ENCODE measurements at places on chromosomes 5 and 9. TPM values are rescaled to one million over a fixed set of nuclear protein-coding genes. Genes with fewer than 3 reads are reported as not detected.
A peak's percentile ranks its signal among the peaks of the same experiment; 100 is the strongest.

The ENHO gene
- total RNA-seq: 1.9 TPM

The EGFL7 gene
- total RNA-seq: 56.2 TPM

The TPPP gene
- not detected for total RNA-seq

The SLC22A4 gene
- 3.0 TPM for total RNA-seq

The DNAJC18 gene
- 11.8 TPM for total RNA-seq

The SOX30 gene
- total RNA-seq: 0.11 TPM

The SUSD3 gene
- total RNA-seq: 0.40 TPM

The ABO gene
- total RNA-seq: not detected

The NSA2 gene
- 260 TPM for total RNA-seq

The AFAP1L1 gene
- total RNA-seq: 11.7 TPM

The CMYA5 gene
- 0.17 TPM for total RNA-seq

The PCDHB6 gene
- total RNA-seq: 2.9 TPM

The OR1J2 gene
- not detected for total RNA-seq

The NUTM2G gene
- total RNA-seq: under 0.01 TPM

DNA sequence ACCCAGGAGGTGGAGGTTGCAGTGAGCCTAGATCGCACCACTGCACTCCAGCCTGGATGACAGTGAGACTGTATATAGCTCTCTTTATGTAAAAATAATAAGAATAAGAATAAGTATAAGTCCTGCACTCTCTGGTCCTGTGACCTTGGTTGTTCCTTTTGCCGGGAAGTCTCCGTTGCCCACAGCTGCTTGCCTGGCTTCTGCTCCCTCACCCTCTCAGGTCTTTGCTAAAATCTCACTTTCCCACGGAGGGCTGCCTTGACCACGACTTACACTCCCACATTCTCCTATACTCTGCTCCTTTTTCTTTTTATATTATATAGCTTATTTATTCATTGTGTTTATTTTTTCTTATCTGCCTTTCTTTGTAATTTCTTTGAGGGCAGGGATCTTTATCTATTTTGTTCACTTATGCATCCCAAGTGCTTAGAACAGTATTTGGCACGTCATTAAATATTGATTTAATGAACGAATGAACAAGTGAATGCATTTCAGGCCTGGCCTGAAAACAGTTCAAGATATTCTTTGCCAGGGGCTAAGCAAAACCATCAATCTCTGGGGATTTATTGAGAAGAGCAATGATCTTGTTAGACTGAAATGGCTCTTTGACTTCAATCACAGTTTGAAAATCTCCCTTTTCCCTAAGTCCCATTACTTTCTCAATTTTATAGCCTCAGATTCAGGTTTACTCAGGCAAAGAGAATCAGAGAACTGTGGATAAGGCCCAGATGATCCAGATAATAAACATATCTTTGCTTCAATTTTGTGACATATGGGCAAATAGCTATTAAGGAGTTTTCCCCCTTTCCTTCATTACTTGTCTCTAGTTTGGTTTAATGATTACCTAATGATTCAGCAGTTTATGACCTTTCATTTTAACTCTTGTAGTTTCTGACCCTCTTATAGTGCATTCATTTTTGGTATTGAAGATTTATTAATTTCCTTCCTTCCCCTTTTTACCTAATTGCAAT lies 60.8 kb upstream of the TMC1 start:
- DNase-seq: no peak

- DNase-seq: no peak
Observed at GRCh38 chr5:86866036-86866435, 248.3 kb downstream of the COX7C start.

DNA sequence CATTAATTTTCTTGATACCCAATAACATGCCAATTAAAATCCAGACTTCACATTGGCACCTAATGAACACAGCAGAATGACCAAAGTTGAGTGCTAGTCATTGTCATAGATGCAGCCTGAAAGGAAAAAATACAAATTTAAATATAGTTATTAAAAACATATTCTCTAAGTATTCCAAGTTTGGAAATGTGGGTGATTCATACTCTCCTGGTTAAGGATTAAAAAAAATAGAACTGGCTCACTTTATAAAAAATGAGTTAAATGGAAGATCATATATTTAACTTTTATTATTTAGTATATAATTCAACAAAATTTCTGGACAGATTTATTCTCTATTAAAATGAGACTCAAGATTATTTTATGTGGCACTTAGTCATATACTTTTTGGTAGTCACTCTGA lies 33.2 kb upstream of the RICTOR start:
- no peak for DNase-seq

DNA sequence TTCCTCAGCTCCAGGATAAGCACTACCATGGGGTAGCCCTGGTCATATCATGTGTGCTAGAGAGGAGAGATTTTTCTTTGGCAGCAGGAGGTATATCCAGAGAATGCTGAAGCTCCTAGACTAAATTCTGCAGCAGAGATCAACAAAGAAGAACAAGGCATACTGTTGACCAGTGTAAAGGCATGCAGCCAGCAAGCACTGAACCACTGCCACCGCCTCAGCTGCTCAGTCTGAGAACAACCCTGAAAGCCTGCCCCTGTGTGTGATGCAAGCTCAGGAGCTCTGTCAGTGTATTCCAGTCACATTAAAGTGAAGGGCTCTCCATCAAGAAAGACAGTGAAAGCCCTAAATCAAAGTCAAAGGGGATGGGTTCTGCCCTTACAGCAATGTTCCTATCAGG lies 439.5 kb upstream of the CD180 start:
- no peak for DNase-seq

- DNase-seq: peak; percentile 81
Observed at GRCh38 chr9:4489919-4490704, at the start of gene SLC1A1. TSS of gene SLC1A1 (plus strand) at chr9:4490468. CDS start at chr9:4490680, 212 bp downstream.

GRCh38 chr5:84729326-84729725 lies 344.6 kb upstream of the EDIL3 start:
- DNase-seq: peak; percentile 40

- DNase-seq: no peak
Observed at GRCh38 chr5:16809395-16810207, 126.5 kb downstream of the MYO10 start.

DNA sequence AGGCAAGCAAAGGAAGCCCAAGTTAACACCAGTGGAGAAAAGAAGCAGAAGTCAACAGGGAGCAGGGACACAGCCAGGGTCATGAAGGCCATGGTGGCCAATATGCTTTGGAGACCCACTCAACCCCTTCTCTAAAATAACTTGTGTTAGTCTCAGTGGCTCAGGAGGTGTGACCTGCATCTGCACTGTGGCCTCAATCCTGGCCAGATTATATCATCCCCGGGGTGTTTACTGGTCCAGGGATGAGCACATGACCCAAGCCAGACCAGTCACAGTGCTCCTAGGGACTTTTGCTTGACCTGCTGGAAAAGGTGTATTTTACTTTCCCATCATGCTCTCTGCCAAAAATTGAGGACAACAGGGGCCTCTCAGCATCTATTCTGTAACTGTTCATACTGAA lies 105.2 kb downstream of the DPYSL3 start:
- no peak for DNase-seq

DNA sequence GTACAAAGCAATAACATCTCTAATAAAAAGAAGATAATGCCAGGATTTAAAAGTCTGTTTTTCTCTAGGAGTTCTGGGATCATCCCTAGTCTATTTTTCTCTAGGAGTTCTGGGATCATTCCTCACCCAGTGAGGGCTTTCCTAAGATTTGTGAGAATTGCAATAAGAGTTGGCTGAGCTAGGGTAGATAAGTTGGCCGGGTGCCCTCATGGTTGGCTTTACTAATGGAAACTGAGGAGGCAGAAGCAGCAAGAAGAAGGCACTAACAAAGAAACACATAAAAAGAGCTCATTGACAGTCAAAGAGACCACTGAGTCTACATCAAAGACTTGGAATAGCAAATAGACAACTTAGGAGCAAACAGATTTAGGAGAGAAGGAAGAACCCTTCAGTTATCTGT lies 4.2 kb downstream of the SLC1A3 start:
- DNase-seq: no peak

- DNase-seq: no peak
Observed at GRCh38 chr9:100759215-100759614, 181.3 kb downstream of the CAVIN4 start.

GRCh38 chr9:8579661-8580060 lies 780.1 kb upstream of the DMAC1 start:
- peak; percentile 73 for DNase-seq

- no peak for DNase-seq
Observed at GRCh38 chr9:95341293-95341962, 23.9 kb upstream of the FANCC start.

DNA sequence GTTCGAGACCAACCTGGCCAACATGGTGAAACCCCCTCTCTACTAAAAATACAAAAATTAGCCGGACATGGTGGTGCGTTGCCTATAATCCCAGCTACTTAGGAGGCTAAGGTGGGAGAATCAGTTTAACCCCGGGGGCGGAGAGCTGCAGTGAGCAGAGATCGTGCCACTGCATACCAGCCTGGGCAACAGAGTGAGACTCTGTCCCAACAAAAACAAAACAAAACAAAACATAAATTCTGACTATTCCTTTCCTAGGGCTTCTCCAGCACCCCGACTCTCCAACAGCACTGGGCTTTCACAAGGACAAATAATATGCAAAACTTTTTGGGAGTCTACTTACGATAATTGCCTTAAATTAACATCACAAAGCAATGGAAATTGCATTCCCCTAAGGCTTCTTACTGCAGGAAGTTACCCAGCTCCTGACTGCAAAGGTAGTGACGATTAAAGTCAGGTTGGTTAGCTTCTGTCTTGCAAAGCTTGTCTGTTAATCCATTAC lies 15.9 kb upstream of the CDKN2AIPNL start:
- DNase-seq: no peak

- DNase-seq: no peak
Observed at GRCh38 chr9:131273856-131274673, 2.2 kb downstream of the FAM78A start.

GRCh38 chr5:911601-912000 lies 18.9 kb downstream of the TRIP13 start:
- peak; percentile 90 for DNase-seq

DNA sequence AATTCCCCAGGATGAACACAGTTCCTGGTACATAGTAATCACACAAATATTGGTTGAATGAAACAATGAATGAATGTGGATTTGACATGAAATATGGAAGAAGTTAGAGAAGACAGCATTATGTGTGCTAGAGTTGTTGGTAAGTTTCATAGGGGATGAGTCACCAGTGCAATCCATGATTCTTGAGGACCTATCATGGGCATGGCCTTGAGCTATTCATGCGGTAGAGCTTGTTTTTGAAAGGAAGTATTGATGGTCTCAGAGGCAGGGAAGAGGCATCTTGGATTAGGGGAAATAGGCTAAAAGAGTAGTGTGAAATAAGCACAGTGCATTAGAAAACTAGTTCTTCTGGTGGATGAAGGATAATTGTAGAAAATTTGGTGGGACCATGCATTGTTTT lies 22.1 kb downstream of the SPATA31D1 start:
- no peak for DNase-seq

DNA sequence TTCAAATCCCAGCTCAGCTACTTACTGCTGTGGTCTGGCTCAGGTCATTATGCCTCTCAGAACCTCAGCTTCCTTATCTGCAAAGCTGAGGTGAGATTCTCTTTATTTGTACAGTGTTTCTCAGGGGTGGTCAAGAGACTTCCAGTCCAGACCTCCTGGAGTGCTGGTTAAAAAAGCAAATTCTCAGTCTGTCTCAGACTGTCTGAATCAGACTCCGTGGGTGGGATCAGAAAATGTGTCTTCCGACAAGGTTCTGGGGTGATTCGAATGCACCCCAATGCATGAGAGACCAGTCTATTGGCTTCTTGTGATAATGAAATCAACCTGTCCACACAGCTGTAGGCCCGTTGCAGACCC lies 137.7 kb upstream of the SMIM23 start:
- peak; percentile 75 for DNase-seq

- no peak for DNase-seq
Observed at GRCh38 chr9:123679330-123679987, 250.5 kb downstream of the DENND1A start.

DNA sequence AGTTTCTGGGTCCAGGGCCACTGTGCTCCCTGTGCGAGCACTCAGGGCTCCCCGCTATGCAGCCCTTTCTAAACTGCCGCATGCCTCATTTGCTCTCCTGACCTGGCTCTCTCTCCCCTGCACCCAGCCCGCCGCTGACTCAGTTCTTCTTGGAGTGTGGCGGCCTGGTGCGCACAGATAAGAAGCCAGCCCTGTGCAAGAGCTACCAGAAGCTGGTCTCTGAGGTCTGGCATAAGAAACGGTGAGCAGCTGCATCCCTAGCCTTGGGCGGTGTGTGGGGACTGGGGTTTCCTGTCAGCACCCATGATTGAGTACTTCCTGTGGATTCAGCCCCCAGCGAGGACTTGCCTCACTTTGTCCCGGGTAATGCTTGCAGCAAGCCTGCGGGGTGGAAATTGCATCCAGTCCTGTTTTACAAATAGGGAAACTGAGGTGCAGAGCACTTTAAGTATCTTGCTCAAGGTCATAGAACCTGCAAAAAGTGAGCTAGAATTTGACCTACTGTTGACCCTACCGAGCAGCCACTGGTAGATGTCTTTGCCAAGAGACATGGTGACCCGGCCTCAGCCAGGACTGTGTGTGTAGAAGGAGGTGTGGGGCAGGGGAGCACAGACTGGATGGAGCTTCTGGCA lies 27.9 kb downstream of the USP20 start:
- DNase-seq: peak; percentile 98

DNA sequence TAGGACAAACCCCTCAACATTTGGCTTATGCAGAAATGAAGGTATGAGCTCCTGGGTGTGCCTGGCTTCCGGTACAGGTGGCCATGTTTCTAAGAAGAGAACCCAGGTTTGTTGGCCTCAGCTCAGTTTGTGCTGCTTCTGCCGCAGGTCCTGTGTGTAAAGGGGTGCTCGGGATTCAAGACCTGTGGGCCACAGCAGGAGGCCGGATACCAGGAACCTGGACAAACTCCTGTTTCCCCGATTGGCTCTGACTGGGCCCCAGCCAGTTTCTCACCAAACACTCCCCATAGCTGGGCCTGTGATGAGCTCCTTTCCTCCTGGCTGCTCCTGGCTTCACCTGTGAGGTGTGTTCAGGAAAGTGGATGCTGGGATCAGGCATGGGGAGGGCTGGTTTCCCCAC lies 271.2 kb upstream of the IRX2 start:
- no peak for DNase-seq

DNA sequence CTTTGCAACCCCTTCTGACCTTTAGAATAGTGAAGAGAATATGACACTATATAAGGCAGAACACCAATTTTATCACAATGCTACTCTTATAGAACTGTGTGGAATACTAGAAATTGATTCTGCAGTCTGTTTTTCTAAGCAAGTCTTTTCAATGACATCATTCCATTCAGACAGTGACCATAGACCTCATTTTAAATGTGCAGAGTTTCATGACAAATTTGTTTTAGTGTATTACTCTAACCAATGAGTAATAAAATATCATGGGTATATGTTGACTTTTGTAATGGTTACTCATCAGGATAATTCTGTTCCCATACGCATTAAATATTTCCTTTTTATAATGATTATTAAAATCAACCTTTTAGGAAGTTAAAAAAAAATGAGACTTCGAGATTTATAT lies 219.9 kb downstream of the COX7C start:
- peak; percentile 8 for DNase-seq

- DNase-seq: no peak
Observed at GRCh38 chr9:26650325-26650724, 242.3 kb downstream of the CAAP1 start.

DNA sequence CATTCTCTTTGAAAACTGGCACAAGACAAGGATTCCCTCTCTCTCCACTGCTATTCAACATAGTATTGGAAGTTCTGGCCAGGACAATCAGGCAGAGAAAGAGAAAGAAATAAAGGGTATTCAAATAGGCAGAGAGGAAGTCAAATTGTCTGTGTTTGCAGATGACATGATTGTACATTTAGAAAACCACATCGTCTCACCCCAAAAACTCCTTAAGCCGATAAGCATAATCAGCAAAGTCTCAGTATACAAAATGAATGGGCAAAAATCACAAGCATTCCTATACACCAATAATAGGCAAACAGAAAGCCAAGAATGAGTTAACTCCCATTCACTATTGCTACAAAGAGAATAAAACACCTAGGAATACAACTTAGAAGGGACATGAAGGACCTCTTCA lies 21.0 kb upstream of the EPB41L4A start:
- no peak for DNase-seq

All from Daoy (cell line).